ENCODE measurements at places on chromosomes 7 and 10.

DNA sequence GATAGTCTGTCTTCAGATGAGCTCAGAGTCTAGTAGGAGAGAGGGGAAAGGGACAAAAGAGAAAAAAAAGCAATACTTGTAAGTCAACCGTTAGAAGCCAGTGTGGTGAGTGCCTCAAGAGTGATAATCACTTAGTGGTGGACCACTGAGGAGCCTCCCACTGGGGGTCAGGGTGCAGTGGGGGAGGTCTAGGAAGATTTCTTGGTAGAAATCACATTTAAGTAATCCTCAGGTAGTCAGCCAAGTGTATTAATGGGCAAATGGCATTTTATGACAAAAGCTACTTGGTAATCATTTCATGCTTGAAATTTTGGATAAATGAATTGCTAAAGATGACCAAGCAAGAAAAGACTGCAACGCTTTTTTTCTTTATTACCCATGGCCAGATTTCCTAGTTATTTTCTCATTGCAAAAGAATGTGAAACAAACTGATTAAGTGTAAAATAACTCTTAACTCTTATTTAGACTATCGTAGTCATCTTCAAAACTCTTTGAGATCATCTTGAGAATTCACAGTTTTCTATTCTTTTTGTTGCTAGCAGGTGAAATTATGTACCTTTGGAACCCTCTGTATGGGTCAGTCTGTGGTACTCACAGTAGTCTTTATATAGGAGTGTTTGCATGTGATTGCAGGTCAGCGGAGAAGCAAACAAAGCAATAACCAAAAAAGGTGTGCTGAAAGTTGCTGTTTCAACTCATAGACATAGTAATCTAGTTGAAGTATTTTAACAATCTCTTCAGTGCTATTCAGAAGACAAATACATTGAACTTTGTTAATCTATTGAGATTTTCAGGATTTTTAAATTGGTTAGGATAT lies 63.9 kb downstream of the PPP1R9A start:
- DNase-seq: no peak

DNA sequence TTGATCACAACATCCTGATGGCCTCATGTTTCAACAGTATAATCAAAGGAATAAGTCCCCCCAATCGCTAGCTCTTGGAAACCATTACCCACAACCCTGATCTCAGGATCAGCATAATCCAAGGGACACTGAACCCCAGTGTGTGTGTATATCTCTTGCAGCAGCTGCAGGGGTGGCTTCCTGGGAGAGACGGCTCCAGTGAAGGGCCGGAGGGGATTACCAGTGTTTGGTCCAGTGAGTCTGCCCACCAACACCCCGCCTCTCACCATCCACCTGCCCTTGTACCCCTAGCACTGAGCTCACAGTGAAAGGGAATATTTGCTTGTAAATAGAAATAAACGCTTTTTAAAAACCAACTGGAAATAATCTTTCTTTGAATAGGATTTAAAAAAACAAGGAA lies 63.1 kb downstream of the FAM53B start:
- no peak for DNase-seq

DNA sequence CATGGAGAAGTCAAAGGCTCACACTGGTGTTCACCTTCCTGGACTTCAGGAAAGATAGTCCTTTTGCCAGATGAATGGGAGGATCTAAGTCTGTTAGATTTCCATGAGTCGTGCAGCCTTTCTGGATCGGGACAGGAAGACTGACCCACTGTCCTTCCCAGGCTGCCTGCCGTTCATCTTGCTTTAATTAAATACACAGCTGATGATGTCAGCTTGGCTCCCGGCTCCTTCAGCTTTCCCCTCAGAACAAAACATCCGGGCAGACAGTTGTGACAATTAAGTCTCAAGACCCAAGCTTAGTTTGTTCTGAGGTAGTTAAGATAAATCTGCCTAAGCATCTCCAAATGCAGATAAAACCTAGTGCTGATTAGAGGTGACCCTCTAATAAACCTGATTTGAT lies 58.6 kb downstream of the AUTS2 start:
- no peak for DNase-seq

- no peak for DNase-seq
Measured at GRCh38 chr7:18859318-18859717, 258.1 kb downstream of the TWIST1 start.

GRCh38 chr10:113480851-113481502 lies 71.9 kb upstream of the HABP2 start:
- DNase-seq: no peak

- DNase-seq: no peak
Measured at GRCh38 chr7:98647326-98647725, 30.2 kb downstream of the NPTX2 start.

Data from NCI-H526 (cell line).